A172 (cell line): ENCODE measurements at places on chromosomes 11 and 22. TPM values are rescaled to one million over a fixed set of nuclear protein-coding genes. Genes with fewer than 3 reads are reported as not detected.

DNA sequence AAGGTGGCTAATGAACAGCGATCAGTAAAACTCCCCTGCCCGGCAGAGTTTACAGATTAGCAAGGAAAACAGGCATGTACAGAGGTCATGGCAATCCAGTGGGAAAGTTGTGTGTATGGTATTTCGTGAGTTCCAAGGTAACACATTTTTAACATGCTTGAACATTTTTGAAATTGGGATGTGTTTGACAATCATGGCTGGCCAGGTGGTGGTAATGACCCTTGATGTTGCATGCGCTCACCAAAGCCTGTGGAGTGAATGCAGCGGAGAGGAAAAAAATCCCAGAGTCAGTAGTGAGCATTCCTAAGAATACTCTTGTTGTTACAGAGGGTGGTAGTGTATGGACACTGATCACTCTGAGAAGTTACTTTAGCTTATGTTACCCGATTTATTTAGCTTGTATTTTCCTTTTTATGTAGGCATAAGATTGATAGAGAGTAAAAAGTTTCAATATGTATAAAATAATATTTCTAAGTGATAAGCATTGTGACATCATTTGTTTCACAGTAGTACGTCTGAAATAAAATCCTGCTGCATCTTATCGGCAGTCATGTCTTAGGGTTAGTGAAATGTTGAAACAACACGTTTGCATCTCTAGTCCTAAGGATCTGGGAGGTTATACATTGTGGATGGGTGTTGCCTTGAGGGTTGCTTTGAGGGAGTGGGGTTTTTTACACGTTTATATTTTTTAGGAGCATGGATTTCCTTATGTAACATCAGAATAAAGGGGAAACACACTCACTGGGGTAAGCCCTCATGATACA, 8.7 kb downstream of the TEAD1 start:
- no peak for DNase-seq

The GNG3 gene
- not detected in 2 replicates for total RNA-seq

DNA sequence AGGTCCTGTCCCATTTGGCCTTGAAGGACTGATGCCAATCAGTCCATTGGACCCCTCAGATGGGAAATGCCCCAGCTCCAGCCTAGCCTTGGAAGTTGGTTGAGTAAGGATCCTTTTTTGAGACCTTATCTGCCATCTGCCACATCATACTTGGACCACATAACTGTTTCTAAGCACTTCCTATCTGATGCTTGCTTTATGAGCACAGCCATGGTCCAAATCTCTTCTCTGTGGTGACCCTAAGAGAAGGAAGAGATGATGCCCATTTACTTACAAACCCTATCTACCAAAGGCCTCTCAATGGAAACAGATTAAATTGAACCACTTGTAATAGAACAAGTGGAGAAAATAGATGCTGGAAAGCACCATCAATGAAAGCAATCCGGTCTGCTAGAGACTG, 53.8 kb upstream of the TTC12 start:
- no peak for DNase-seq

The PANX3 gene
- not detected in 2 replicates for total RNA-seq

- DNase-seq: no peak
These were observed 2.4 kb downstream of the IFITM10 start for GRCh38 chr11:1747753-1748635.

DNA sequence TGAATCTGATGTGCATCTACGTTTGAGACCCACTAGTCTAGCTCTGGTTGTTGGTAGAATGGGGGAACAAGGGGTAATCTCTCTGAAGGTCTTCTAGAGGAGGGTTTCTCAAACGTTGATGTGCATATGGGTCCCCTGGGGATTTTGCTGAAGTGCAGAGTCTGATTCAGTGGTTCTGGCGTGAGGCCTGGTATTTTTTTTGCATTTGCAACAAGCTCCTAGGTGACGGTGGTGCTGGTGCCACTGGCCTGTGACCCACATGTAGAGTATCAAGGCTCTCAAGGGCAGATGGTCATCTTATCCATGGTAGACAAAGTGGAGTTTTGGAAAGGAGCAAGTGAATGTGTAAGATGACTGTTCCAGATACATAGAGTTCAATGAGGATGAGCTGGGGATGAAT, 97.1 kb downstream of the CEP164 start:
- DNase-seq: no peak
